Cerebellum (tissue), 4 donors: ENCODE measurements at places on chromosomes 4 and X.
A peak's percentile ranks its signal among the peaks of the same experiment; 100 is the strongest.

DNA sequence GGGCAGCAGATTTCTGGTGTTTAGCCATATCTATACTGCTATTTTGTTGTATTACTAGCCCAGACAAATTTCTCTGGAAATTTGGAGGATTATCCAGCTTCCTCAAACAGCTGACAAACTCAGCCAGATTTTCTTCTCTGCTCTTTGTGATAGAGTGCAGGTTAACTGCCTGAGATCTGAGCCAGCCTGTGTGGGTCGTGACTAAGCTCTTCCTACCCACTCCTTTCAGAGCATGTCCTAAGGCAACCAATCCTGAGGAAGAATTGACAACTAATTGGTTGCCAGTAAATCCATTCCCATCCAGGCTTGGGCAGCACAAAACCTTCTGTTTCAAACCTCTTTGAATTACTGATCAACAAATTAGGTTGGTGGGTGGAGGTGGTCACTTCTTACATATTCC, 2.5 kb upstream of the GABRA2 start:
- no peak for DNase-seq

DNA sequence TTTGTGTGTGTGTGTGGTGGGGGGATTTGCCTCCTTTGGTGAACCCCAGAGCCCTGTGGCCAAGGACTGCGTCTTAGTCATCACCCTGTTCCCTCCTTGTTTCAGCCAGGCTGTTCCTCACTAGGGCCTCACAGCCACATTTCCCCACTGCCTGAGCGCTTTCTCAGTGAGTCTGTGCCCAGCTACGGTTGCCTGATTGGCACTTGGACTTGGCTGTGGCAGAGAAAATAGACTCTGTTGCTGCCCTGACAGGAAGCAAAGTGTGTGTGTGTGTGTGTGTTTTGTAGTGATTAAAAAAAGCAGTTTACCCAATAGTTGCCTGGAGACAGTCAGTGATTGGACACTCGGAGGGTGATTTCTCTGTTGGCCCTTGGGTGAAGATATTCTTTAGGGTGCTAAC, 113.0 kb downstream of the UCHL1 start:
- DNase-seq: peak; percentile 36

GRCh38 chr4:72365016-72365415, 204.0 kb downstream of the ADAMTS3 start:
- DNase-seq: no peak

GRCh38 chr4:39353478-39354253, 12.5 kb downstream of the RFC1 start:
- DNase-seq: no peak

DNA sequence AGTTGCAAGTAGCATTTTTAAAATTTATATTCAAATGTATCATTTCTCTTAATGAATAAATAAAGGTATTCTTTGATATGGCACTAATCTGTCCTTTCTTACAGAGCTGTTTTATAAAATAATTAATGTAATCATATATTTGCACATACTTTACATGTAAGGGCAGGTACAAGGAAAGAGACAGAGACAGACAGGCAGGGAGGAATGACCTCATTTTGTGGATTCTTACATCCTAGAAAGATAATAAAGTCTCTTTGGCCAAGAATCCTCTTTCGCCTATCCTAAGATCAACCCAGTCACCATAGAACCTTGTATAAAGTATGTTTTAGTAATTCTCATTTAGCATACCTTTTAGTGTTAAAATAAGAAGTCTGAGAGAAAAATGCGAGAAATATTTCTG, 98.5 kb upstream of the CTSO start:
- DNase-seq: no peak

DNA sequence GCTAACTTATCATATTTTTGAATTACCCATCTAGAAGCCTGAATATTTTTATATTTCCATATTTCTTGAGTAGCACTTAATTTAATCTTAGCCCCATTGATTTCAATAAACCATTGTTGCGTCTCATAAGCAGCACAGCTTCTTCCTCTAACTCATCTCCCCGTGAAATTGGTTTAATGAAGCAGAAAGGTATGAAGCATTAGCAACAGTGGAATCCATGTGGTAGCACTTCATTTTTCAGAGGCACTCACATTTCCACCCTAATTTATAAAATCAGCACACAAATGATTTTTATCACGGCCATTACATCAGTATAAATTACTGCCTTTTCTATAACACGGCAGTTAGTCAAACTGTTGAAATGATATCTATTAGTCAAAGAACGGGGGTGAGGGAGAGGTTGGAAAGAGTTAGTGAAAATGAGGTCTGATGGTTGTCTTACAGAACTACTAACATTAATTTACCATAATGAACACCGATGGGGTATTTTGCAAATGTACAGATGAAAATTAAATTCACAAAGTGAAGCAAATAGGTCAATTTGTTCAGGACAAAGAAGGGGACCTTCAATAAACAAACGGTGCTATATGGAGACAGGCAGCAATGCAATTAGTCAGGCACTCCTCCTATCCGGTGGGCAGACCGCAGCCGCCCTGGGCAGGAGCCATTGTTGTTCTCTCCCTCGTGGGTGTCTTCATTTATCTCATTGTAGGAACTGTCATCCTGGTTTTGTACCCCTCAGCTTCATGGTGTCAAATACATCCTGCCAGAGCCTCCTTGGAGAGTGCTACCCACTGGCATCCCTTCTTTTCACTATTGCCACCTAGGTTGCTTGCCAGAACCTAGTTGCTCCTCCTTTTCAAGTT, 205.7 kb downstream of the SOX3 start:
- DNase-seq: no peak
